Smooth muscle cell of the brain vasculature (primary cell): ENCODE measurements at places on chromosomes 5 and 9.

GRCh38 chr5:172065431-172066065 lies 59.1 kb upstream of the FBXW11 start:
- no peak for DNase-seq

DNA sequence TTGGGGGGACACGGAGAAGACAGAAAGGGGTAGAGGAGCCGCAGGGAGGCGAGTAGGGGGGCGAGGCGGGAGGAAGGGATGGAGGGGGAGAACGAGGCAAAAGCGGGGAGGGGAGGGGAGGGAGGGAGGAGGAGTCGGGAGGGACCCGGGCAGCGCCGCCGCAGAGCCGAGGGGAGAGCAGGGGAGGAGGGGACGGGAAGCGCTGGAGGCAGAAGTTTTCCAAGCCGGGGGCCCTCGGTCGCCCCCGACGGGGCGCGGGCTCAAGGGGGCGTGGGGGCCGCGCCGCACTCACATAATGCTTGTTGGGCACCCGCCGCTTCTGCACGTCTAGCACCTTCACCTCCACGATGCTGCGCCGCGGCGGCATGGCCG lies 353 bp downstream of the SH3PXD2B start:
- DNase-seq: no peak

DNA sequence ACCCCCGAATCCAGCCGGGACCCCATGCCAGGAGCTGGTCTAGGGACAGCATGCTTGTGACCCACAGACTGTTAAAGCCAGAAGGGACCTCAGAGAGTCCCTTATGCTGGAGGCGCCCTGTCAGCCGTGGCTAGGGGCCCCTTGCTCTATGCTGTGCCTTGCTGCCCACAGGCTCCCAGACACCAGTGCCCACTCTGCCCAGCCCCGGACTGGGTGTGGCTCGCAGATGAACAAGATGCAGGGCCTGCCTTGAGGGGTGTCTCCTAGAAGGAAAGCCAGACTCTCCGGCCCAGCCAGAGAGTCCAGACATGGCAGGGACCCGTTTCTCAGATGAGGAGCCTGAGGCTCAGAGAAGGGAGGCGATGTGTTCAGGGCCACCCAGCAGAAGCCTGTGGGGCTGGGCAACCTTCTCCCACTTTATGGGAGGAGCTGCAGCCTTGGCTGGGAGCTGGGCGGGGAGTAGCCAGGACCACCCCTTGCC lies 85.7 kb downstream of the LMX1B start:
- no peak for DNase-seq

DNA sequence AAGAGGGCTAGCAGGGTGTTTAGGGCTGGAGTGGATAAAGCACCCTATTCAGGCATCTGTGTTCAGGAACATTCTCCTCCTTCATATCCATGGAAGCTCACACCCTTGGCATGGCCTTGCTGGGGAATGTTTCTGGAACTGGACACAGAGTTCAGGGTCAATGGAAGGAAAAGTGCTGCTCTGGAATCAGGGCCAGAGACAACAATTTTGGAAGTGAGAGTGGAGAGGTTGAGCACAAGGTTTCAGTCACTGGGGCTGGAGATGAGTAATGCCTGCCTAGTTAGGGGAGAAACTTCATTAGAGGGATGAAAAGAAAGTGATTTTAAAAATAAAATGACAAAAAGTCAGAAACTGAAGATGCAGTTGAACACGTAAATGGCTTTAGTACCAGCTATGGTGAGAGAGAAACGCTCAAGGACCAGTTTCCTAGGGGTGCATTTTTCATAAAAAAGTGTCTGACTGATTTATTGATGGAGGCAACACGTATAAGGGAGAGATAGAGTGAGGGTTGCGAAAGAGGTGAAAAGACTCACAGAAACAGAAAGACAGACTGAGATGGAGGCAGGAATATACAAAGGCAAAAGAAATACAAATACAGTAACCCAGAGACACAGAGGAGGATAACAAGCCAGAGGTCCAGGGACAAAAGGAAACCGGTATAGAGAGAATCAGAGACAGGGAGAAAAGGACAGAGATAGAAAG lies 8.0 kb upstream of the TNFSF15 start:
- no peak for DNase-seq

GRCh38 chr5:24742334-24742733 lies 97.6 kb upstream of the CDH10 start:
- no peak for DNase-seq

DNA sequence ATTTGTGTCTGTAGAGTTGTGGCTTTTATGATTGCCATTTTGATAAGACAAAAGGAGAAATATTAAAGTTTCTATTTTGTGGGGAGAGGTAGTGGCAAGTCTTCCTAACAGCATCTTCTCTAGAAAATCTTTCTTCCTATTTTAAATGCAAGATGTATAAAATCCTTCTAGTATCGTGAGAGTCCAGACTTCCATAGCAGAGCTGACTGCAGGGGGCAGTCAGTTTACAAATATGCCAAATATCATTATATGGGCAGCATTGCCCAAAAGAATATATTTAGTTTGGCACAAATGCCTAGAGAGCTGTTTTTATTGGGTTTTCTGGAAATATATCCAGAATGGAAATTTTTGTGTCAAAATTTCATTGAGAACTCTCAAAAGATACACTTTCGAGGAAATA lies 82.1 kb upstream of the ALDH1A1 start:
- no peak for DNase-seq

DNA sequence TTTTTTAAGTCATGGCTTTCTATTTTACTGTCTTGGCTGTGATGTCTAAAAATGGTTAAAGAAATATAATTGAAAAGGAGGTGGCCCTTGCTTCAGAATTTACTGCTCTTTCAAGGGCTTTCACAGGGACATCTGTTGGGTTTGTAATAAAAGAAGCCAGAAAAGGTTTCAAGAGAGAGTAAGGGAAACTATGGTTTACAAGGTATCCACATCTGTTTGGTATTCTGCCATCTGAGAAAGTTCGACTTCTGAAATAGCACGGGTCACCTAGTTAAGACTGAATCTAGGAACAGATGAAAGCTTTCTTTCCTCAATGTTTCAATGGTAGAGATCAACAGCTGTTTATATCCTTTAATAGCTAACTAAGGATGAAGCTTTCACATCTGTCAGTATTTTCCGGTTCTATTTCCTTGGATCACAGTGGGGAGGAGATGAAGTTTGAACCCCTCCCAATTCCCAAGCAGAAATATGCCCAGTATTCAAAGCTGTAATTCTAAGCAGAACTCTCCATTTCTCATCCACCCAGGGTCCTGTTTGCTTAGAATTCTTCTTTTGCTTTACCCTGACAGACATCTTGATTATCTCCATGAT lies 72.8 kb upstream of the IFNK start:
- no peak for DNase-seq

GRCh38 chr5:83371726-83372125 lies 99.8 kb upstream of the VCAN start:
- DNase-seq: no peak

DNA sequence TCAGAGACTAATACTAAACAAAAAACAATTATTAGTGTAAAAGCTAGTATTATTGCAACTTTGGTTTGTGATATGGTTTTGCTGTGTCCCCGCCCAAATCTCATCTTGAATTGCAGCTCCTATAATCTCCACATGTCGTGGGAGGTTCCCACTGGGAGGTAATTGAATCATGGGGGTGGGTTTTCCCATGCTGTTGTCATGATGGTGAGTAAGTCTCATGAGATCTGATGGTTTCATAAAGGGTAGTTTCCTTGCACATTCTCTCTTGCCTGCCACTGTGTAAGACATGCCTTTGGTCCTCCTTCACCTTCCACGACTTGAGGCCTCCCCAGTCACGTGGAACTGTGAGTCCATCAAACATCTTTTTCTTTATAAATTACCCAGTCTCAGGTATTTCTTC lies 325.9 kb upstream of the DAB2 start:
- no peak for DNase-seq
